Effector CD8-positive, alpha-beta T cell (primary cell): ENCODE measurements at places on chromosomes 16 and 17.

DNA sequence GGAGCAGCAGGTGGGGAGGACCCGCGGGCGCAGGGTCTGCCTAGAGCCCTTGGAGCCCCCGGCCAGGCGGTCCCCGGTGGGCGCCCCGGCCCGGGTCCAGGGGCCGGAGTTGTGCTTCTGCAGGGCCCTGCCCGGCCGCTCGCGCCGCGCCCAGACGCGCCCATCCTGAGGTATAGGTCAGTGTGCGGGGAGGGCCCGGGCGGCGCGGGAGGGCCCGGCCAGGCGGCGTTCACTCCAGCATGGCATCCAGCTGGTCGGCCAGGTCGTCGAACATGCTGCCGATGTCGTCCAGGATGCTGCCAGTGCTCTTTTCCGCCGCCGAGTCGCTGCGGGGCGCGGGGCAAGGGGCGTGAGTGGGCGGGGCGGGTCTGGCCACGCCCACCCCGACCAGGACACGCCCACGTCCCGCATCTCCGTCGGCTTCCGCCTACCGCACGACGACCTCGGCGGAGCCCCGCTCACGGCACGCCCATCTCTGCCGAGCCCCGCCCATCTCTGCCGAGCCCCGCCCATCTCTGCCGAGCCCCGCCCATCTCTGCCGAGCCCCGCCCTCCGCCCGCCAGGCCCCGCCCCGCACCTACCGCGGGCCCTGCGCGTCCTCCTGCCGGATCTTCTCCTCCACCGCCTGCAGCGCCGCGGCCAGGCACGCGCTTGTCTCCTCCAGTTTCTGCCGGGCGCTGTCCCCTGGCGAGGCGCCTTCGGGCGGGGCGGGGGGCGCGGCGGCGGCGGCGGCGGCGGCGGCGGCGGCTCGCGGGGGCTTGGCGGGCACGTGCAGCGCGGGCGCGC lies 17.9 kb downstream of the CASKIN1 start:
- peak; percentile 12 for DNase-seq

DNA sequence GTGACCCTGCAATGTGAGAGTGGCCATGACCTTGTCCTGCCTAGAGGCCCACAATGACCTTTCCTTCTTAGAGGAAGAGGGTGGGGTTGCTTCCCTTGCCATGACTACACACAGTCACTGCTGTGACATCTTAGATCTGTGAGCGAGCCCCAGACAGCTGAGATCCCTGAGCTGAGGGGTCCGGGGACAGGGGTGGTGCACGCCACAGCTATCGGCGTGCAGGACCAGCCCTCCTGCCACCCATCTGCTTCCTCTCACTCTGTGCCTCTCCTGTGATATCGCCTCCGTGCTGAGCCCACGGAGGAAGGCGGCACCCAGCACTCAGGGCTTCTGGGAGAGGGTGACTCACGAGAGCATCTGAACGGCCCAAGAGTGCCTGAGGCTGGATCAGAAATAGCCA lies 35.2 kb downstream of the KIAA0513 start:
- no peak for DNase-seq

DNA sequence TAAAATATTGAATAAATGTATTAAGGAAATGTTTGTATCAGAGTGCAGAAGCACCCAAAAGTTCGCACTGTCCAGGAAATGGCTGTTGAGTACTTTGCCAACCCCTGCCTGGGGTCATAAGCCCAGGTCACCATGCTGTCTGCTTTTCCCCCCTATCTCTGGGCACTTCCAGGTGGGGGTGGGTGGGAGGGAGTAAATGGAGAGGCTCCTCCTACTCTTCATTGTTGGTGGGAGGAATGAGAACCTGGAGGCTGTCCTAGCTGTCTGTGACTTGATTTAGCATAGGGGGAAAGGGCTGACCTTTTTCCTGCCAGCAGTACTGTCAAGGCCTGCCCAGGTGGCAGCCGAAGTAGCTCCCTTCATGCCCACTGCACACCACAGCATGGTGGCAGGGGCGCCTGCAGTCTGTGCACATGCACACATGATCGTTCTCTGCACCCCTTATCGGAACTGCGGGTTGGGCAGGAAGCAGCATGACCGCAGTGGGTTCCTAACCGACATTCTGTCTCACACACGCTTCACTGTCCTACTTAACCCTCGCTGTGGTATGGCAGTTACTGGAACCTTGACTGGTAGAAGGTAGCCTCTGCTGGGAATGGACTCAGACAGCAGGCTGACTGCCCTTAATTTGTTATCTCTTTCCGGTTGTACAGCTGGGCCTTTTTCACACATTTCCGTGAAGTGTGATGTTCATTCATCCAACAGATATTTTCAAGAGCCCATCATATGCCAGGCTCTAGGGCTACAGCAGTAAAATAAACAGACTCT lies 41.5 kb downstream of the LDHD start:
- DNase-seq, result peak; percentile 33

DNA sequence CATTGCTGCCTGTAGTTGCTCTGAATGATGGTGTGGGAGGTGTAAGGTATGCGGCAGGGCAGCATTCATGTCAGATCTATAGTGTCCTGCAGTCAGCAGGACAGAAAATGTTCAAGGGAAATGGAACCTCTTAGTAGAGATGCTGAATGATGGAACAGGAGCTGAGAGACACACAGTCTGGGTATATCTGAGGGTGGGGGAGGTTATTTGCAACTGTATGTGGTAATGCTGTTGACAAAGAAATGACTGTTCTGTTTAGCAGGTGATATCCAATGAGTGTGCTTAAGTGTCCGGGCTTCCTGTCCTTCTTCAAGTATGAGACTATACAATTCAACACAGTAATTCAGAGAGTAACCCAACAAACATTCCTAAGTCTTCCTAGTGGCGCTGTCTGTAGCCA lies 46.6 kb downstream of the STH start:
- no peak for DNase-seq

DNA sequence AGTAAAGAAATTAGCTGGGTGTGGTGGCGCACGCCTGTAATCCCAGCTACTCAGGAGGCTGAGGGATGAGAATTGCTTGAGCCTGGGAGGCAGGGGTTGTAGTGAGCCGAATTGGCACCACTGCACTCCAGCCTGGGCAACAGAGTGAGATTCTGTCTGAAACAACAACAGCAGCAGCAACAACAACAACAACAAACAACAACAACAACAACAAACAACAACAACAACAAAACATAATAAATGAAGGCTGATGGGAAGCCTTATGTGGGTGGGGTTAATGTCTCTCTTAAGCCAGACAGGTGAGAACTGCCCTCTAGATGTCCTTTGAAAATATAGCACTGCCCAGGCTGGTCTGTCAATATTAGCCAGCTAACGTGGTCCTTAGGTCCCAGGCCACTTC lies 107.3 kb downstream of the MSI2 start:
- DNase-seq, result no peak

- DNase-seq, result no peak
Measured at GRCh38 chr16:61891460-61891859, 144.8 kb downstream of the CDH8 start.

GRCh38 chr17:66290101-66290722 lies 12.2 kb upstream of the PRKCA start:
- DNase-seq, result no peak

- DNase-seq, result no peak
Measured at GRCh38 chr16:53519417-53520091, 16.5 kb upstream of the AKTIP start.

DNA sequence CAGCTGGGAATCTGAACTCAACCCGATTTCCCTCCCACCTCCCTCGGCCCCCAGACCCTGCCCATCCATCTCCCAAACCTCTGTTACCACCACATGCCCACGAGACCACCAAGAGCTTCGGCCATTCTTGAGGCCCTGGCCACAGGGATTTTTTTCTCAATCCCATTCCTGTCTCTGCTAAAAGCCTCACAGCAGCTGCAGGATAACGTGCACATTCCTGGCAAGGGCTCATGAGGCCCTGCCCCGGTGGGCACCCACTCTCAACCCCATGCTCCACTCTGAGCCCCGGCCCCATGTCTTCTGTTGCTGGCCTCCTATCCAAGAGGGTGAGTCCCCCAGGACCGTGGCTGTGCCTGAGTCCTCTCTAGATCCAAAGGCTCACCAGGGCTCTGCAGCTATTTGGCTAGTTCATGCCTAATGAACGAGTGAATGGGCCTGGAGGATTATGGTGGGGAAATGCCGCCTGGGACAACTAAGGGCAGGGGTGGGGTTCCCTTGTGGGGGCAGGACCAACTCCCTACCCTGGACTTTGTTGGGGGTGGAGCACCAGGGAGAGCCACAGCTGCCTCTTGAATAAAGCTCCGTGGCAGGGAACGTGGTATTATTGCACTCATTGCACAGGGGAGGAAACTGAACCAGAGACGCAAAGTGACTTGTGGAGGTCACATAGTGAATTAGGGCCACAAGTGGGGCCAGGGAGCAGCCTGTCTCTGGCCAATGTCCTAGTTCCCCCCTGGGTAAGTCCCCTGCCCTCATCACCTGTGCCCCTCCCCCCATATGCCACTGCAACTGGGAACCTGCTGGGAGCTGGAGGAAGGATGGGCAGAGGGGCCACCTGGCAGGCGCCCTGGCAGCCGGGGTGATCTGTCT lies 113.8 kb upstream of the SMURF2 start:
- DNase-seq, result no peak

DNA sequence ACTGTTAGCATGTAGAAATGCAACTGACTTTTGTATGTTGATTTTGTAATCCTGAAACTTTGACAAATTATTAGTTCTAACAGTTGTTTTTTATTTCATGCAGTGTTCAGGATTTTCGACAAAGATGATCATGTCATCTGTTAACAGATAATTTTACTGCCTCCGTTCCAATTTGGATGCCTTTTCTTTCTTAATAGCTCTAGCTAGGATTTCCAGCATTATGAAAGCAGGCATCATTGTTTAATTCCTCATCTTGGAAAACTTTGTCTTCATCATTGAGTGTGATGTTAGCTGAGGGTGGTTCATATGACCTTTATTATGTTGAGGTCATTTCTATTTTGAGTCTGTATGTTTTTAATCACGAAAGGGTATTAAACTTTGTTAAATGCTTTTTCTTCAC lies 31.9 kb downstream of the RMI2 start:
- no peak for DNase-seq

GRCh38 chr17:76940295-76940694 lies 72.1 kb downstream of the MGAT5B start:
- DNase-seq, result no peak

DNA sequence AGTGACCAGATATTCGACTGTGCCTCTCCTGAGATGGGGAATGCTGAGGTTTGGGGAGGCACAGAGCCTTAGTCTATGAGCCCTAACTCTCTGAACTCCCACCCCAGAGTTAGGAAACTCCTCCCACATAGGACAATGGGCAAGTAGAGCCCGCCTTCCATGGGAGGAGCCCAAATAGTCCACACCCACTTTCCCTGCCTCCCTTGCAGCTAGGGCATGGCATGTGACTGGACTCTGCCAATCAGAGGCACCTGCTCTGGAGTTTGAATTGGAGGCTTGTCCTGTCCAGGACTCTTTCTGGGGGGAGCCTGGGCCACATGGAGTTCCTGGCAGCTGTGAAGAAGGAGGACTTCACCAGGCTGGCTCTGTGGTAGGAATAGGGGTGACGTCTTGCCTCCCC lies 48.4 kb downstream of the SOCS1 start:
- DNase-seq, result no peak

- peak; percentile 44 for DNase-seq
Measured at GRCh38 chr16:23836404-23837311, 875 bp downstream of the PRKCB start.

DNA sequence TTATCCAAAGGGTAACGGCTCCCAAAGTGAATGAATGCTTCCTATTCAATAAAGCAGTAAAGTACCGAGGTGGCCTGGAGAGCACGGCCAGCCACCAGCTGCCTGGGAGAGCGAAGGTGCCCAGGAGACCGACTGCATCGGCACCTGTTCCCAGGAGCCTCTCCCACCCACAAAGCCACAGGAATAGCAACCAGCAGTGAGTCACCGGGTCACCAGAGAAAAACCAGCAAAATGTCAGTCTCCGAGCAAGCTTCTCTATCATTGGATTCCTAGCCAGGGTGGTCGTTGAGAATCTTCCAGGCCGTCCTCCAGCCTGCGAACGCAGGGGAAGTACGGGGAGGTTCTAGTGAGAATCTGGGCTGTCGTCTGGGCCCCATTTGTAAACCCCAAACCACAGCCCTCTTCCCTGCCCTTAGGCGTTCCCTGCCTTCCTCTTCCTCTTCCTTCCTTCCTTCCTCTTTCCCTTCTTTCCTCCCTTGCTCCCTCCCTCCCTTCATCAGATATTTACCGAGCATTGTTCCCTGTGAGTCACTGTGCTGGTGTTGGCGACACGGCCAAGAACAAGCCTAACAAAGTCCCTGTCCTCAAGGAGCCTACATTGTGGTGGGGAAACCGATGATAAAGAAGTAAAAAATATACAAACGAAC lies 114.6 kb downstream of the SLC39A11 start:
- DNase-seq, result no peak

GRCh38 chr17:61161615-61162134 lies 238.0 kb upstream of the TBX2 start:
- no peak for DNase-seq

DNA sequence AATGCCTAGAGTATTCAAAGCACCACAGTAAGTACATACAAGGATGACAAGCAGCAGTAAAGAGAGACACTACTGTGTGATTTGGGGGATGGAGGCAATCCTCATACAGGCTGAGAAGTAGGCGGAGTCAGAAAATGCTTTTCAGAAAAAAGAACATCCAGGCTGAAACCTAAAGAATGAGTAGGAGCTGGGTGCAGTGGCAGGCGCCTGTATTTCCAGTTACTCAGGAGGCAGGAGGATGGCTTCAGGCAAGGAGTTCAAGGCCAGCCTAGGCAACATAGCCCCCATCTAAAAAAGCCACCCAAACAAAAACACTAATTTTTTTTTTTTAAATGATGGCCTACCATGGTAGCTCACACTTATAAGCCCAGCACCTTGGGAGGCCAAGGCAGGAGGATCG lies 10.3 kb downstream of the KANSL1 start:
- no peak for DNase-seq

- DNase-seq, result no peak
Measured at GRCh38 chr17:9363440-9364350, 211.9 kb downstream of the STX8 start.

- DNase-seq, result no peak
Measured at GRCh38 chr16:67248401-67249177, at the start of gene SLC9A5. SLC9A5 (plus strand) TSS chr16:67248979; CDS start chr16:67249015, 36 bp downstream.

DNA sequence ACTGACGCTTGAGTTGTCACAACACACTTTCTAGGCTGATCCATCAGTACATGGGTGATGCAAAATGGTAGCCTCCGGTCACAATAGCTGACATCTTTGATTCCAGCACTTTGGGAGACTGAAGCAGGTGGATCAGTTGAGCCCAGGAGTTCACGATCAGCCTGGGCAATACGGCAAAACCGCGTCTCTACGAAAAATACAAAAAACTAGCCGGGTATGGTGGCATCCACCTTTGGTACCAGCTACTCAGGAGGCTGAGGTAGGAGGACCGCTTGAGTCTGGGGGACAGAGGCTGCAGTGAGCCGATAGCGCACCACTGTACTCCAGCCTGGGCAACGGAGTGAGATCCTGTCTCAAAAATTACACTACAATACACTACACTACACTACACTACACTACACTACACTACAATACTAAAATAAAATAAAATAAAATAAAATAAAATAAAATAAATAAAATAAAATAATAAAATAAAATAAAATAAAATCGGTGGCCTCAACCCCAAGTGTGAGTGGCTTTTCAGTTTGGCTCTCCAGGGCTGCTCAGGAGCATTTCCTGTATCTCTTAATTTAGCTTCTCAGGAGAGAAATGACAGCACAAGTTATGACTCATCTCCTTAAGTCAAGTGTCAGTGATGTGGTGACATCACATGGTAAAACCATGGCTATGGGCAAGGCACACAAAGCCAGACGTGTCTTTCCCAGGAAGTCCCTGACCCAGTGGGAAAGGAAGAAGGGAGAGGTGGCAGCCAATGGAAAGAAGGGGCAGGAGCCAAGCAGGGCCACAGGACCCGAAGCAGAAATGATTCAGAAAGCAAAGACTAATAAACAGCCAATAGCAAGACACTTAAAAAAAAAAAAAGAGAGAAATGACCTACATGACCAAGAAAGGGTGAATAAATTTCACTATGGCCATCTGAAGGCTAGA lies 75.3 kb upstream of the TBC1D3K start:
- no peak for DNase-seq
